ENCODE measurements at places on chromosomes 6 and 20.

DNA sequence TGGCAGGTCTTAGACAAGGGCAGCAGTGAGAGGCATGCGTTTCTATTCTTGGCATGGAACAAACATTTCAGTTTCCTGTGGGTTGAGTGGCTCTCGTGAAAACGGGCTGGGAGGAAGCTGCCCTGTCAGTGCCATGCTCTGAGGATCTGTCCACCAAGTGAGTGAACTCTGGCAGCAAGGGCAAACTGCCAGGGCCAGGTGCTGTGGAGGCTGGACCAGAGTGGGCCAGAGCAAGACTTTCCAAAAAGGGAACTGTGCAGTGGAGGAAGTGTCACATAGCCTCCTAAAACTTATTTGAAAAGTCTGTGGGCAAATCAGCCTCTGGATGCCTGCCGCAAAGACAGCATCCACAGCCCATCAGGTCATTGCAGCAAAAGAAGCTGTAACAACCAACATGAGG, 44.2 kb upstream of the TAB2 start:
- DNase-seq: no peak

DNA sequence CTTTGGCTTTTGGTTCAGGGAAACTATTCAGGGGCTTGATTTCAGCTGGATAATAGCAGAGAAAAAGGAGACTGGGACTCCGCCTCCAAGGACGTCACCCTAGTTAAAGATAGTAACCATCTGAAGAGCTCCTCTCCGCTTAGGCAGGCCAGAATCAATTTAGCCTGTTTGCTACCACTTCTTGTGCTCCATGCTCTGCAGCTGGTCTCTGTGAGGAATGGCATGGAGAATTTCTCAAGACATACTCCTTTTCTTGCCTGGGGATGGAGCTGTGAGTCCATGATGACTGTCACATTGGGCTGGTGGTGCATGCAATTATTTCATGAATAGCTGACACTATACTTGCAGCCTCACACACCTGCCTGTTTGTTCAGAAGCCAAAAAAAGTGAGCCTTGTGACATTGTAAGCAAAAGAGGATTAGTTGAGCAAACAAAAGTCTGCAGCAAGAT, 61.4 kb downstream of the TXLNB start:
- no peak for DNase-seq

DNA sequence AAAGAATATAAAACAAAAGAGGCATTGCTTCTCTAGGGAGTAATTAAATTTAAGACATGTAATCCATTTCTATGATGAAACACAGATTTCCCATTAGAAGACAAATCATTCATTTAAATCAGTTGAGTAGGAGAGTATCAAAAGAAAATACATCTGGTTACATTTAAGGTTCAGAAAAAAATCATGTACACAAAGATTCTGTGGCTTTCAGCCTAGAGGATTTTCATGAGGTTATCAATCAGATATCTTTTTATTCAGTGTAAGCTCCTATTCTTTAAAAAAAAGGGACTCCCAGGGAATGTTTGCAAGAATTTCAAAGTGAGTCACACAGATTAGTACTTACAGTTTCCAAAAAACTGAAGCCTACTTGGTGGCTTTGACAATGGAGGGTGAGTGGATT, 24.9 kb downstream of the COL21A1 start:
- DNase-seq: no peak

- DNase-seq: no peak
These were observed 114.6 kb upstream of the FOXQ1 start for GRCh38 chr6:1197309-1197708.

GRCh38 chr6:10564975-10565673, 44.0 kb downstream of the GCNT2 start:
- no peak for DNase-seq

DNA sequence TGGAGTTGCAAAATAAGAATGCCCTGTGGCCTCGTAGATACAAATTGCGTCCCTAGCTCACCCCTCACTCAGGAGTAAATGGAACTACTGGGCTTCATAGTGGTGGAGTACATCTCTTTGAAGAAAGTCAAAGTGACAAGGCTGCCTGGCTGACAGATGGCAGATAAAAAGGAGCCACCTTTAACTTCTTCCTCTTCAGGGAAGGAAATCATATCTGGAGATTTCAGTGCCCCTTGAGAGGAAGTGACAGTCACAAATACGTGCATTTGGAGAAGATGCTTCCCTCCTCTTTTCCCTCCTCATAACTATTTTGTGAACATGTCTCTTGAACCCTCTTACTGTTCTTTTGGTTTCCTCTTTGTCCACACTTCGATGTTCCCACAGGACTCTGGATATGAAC, 43.2 kb downstream of the PPP1R3G start:
- DNase-seq: no peak

DNA sequence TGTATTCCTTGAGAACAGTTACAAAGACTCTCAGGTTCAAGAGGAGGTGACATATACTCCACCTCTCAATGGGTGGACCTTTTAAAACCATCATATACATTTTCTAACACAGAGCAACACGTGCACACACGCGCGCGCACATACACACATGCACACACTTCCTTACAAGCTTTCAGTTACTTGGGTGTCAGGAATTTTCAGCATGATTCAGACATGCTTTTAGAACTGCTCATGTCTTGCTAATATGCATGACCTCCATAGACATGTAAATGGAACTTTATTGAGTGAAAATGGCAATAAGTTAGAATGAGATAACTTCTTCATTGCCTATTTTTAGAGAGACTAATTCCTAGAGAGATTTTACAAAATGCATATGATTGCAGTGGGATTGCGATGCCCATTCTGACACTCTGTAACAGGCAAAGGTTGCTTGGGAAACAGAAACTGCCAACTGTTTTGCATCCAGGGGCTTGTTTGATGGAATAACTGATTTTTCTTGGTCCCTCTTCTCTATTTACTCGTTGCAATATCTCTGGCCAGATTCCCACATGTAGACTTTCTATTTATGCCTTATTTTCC, 531.4 kb upstream of the RNF217 start:
- no peak for DNase-seq

DNA sequence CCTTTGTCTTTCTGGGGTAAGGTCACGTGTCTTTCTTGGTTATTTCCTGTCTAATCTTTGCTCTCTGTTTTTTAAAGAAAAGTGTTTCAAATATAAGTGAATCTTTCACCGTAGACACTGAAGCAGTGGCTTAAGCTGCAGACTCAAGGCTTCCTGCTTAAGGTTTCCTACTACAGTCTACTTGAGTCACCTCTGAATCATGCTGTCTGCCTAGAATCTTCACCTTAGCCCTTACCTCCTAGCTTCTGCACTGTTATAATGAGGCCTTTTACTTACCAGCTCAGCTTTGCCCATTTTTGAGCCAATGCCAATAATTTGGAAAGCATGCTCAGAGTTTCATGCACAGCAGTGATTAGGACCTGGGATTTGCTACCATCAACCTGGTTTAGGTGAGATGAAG, 30.6 kb downstream of the ADGRF4 start:
- no peak for DNase-seq

- no peak for DNase-seq
These were observed 97.2 kb downstream of the CD2AP start for GRCh38 chr6:47574789-47575188.

All from stimulated activated CD8-positive, alpha-beta memory T cell treated with anti-CD3 and anti-CD28 coated beads, Interleukin-2, amount 100 ng/mL, for 1 hour (primary cell).